ENCODE measurements at places on chromosomes 7 and 10.

DNA sequence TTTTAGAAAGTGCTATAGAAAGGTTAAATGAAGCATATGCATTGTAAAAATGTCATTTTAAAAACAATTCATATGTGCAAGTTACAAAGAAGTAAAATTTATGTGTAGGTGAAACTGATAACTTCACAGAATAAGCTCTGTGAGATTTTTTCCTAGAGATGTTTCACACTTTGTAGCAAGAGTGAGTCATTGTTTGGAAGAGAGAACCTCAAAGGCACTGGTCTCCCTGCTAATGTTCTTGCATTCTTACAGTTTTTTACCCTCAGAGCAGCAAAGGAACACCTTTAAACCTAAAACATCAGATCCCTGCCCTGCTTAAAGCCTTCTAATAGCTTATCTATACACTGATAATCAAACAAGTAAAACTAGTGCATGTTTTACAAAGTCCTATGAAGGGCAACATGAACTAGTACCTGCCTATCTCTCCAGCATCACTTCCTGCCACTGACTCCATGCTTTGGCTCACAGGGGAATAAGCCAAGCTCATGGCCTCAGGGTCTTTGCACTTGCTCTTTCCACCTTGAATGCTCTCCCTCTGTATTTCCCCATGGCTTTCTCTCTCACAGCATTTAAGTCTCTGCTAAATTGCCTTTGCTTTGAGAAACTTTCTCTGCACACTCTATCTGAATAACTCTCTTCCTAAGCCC is 997.0 kb downstream of the GATA3 start:
- no peak for DNase-seq

DNA sequence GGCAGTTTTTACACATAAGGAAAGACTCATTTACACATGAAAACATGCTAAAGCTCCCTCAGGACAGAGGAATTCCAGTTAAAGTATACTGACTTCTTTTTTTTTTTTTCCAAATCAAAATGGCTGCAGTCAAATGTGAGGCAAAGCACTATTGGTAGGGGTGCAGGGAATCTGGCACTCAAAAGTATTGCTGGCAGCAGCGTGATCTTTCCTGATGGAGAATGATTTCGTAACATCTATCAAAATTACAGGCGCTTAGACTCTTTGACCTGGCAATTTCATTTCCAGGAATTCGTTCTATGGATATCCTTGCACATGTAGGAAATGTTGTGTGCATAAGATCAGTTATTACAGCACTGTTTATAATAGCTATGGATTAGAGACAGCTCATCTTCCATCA is 65.7 kb downstream of the VSTM4 start:
- DNase-seq = no peak

GRCh38 chr10:89651916-89652573 is 7.0 kb upstream of the PANK1 start:
- DNase-seq = no peak

- DNase-seq = peak; percentile 55
Observed at GRCh38 chr7:945556-946255, 8.8 kb downstream of the ADAP1 start.

DNA sequence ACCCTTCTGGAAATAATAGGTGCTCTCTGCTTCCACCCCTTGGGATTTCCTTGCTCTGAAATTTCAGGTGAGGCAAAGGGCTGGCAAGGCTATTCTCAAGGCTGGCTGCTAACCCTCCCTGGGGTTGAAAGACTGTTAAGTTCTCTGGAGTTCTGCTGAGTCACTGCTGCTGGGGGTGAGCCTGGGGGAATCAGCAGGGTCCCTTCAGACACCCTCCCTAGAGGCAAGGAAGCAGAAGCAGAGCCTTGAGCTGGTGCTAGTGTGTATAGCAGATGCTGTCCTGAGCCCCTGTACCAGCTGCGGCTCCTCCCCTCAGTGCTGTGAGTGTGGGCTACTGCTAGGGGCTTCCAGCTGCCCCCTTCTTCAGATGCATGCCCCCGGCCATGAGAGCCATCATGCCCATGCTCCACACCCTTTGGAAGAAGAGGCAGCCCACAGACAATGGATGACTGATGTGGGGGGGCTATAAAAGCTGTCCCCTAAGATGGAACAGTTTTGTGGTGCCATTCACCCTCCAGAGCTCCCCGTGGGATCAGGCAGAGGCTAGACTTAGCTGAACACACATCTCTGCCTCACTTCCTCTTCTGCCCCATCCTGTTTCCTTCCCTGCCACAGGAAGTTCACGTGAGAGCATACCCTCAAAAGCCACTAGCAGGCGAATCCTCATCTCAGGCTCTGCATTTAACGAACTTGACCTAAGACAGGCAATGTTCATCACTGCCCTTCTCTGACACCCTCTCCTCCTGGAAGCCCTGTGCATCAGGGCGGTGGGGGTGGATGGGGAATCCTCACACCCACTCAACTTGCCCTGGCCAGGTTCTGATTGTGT is 91.8 kb downstream of the SH3PXD2A start:
- no peak for DNase-seq

GRCh38 chr10:52756966-52757365 is 15.6 kb downstream of the MBL2 start:
- no peak for DNase-seq

GRCh38 chr10:102112210-102112817 is 7.9 kb downstream of the LDB1 start:
- DNase-seq = no peak

Measured in heart left ventricle (tissue), 16 donors.